Urinary bladder (tissue), 4 donors: ENCODE measurements at places on chromosomes 11 and 22.

- no peak for DNase-seq
Measured at GRCh38 chr11:35620795-35621194, 2.5 kb downstream of the FJX1 start.

DNA sequence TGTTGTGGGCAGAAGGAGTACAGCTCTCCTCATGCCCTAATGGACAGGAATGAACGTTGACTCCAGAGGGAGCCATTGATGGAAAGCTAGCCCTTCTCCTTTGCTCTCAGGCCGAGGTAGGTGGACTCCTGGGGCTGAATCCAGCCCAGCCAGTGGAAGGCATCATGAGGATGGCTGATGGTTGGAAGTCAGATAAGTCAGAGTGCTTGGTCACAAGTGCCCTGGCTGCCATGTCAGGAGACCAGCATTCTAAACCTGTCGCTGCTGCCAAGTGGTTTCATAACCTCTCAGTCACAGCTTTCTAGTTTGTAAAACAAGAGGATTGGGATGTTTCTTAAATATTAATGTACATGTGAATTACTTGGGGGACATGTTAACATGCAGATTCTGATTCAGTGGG, 32.3 kb downstream of the PIWIL4 start:
- no peak for DNase-seq

- no peak for DNase-seq
Measured at GRCh38 chr22:26325641-26326040, 103.4 kb upstream of the ASPHD2 start.

DNA sequence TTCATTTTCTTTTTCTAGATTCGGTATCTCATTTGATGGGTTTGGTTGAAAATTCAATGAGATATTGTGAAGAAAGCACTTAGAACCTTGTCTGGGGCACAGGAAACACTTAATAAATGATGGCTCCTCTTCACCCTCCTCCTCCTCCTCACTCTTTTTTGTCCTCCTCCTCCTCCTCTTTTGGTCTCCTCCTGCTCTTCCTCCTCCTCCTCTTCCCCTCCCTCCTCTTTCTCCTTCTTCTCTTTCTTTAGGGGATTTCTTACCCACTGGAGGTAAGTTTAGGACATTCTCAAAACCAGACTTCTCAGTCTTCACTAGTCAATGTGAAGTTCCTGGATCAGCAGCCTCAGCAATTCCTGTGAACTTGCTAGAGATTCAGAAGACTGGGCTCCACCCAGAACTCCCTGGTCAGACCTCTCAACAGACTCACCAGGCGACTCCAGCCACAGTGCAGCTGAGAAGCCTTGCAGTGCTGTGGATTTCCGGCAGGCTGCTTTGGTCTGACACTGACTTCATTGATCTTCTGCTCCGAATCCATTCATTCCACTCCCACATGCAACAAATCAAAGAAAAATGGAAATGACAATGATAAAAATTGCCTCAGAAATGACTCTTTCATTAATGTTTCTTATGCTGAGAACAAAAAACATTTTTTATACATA, 368.6 kb upstream of the B3GAT1 start:
- DNase-seq: no peak

GRCh38 chr11:704228-704674, 1.8 kb upstream of the EPS8L2 start:
- DNase-seq: no peak

DNA sequence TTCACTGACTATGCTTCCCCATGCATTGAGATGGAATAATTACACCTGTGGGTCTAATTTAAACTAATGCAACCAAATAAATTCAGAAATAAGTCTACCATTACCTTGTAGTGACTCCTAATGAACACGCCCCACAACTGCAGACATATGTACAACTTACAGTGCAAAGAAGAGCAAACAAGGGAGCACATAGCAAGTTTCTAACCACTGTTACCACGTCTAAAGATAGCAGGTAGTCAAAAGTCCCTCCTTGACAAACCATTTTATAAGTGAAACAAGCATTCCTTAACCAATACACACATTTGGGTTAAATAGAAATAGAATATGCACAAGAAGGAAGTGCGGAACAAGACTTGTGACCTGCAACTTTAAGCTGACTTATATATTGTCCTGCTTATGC, 20.6 kb downstream of the PHF21A start:
- DNase-seq: no peak

GRCh38 chr11:1442163-1442562, 44.4 kb downstream of the MOB2 start:
- peak; percentile 14 for DNase-seq

GRCh38 chr11:9656864-9657263, 7.0 kb upstream of the SWAP70 start:
- DNase-seq: no peak

GRCh38 chr11:105821781-105822180, 200.3 kb downstream of the MSANTD4 start:
- no peak for DNase-seq

DNA sequence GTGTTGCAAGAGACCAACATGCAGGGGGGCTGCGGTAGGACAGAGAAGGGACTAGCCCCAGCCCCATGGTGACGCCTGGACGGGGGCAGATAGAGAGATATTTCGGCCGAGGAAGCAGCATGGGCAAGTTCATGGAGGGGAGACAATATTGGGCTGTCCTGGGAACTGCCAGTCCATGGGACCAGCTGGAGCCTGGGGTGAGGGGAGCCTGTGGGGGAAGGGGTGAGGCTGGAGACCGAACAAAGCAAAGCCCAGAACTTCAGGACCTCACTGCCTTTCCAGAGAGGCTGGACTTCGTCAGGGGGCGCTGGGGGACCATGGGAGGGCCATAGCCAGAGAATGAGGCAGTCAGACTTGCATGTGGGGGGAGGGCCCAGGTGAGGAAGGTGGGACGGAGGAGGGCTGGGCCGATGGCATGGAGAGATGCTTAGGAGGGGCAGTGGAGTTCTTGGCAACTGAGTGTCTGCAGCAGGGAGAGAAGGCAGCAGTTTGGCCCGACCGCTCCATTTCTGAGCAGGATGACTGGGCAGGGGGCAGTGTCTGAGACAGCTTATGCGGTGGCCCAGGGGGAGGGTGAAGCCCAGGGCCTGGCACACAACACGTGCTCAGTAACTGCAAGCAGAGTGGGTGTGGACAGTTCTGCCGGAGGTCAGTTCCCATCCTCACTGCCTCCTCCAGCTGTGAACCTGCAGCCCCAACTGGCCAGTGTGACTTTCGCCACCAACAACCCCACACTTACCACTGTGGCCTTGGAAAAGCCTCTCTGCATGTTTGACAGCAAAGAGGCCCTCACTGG, 712 bp downstream of the UPK3A start:
- DNase-seq: no peak

GRCh38 chr11:96050435-96051182, 126.7 kb upstream of the MTMR2 start:
- DNase-seq: no peak

DNA sequence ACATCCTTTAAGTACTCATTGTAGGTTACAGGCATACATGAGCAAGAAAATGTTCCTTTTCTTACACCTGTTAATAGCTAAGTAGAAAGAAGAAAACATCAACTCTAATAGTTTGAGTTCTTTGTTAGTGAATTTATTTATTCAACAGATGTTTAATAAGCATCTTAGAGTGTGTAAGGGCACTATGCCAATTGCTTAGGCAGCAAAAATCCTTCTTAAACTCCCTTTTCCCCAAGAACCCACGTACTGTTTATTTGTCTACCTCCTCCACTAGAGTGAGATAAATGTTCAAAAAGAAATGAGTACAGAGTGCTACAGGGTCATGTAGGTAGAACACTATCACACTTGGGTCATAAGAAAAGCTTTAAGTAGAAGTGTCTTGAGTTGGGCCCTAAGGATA, 131.4 kb downstream of the CD44 start:
- no peak for DNase-seq

DNA sequence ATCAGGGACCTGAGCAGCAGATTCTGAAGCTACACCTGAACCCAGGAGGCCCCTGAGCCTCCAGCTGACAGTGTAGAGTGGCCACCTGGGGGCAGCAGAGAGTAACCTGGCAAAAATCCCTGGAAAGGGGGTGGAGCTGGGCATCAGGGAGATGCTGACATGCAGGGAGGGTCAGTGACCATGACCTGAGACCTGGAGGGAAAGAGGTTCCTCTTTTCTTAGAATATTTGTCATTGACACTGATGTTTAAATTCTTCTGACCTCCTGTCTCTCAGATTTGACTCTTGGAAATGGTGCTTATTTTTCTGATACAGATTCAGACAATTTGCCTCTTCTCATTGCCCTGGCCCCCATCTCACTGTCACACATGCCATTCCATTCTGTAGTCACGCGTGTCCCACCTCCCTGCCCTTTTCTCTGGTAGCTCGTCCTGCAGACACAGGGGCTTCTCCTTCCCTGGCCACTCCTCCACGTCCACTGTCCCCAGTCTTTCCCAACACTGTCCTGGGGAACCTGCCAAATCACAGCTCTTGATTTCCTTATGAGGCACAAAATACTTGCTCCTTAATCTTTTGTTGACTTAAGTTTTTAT, 117.2 kb upstream of the IGLL5 start:
- DNase-seq: no peak

GRCh38 chr11:96254087-96254486, 88.9 kb downstream of the MAML2 start:
- no peak for DNase-seq

- DNase-seq: no peak
Measured at GRCh38 chr11:16133867-16134266, 222.5 kb downstream of the SOX6 start.

DNA sequence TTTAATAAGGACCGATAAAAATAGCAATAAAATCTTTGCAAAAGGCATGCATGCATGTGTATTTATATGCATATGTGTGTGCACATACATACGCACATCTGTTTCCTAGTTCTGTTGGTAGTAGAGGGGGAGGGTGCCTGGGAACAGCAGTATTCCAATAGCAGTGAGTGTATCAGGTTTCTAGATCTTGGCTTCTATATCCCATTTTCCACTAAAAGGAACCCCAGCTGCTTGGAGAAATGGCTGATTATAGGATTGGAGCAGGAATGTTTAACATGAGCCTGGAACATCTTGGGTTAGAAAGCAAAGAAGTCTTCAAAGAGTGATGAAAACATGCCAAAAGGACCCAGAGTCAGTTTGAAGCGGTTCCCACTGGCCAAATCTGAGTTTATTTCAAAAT, 21.0 kb downstream of the TNRC6B start:
- DNase-seq: no peak

- no peak for DNase-seq
Measured at GRCh38 chr11:116255321-116255953, 517.4 kb downstream of the BUD13 start.

- DNase-seq: no peak
Measured at GRCh38 chr11:73383249-73384124, 7.3 kb downstream of the RELT start.

DNA sequence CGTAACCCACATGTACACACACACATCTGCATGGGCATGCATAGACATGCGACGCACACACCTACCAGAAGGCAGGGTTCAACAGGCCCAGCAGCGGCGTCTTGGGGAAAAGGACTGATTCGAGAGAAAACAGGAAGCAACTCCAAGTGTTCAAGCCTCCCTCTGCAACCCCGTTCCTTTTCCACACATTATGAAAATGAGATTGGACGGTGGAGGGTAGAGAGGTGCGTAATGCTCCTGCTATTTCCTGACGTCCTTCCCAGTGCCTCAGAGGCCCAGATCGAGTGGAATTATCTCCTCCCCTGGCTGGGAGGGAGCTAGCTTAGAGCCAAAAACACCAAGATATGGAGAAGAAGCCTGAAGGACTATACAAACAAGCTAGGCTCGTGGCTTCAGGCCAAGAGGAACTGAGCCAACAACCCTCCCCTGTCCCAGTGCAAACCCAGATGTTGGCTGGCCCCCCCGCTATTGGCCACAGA, 289.2 kb downstream of the MN1 start:
- DNase-seq: peak; percentile 87

GRCh38 chr11:32109138-32109537, 18.3 kb downstream of the RCN1 start:
- no peak for DNase-seq

- no peak for DNase-seq
Measured at GRCh38 chr11:2517386-2518064, 72.7 kb downstream of the KCNQ1 start.

DNA sequence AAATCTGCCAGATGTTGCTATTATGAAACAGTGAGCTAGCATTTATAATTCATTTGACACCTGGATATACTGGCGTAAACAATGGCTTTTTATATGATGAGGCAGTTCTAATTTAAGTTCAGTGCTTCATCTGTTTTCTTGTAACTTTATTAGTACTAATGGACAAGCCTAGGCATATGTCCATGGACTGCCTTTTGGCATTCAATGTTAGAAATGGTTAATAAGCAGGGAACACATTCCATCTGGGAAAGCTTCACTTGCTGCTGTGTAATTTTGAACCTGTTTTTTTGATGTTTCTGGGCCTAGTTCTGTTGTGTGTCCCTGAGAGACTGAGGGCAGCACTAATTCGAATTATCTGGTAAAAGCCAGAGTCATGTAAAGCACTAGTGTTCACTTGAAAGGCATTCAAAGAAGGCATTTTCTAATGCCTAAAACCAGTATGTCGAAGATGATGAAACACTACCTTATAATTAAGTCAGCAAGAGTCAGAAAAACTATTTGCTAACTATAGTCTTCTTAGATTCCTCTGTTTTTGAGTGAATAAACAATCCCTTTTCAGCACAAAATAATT, 138.5 kb downstream of the SWAP70 start:
- DNase-seq: peak; percentile 32

DNA sequence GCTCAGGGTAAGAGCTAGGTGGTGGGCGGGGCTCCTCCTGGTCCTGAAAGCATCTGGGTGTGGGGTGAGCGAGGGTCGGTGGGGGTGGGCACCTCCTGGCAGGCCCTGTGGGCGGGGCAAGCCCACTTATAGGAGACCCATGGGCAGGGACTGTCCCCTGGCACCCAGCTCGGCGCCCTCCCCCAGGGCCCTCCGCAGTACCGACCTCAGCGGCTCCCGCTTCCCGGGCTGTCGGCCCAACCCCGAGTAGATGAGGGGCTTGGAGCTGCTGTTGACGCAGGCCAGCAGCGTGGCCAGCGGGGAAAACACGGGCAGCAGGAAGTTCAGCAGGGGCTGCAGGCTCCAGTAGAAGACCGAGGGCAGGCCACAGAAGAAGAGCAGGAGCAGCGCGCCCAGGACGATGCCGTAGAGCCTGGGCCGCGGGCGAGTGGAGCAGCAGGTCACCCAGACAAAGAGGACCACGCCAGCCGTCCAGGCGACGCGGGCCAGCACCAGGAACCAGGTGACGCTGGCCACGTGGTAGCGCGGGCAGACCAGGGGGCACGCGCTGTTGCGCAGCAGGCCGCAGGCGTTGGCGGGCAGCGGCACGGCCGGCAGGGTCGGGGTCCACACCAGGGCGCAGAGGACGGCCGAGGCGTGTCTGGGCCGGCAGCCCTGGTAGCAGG, 663 bp downstream of the MRGPRG start:
- DNase-seq: no peak

DNA sequence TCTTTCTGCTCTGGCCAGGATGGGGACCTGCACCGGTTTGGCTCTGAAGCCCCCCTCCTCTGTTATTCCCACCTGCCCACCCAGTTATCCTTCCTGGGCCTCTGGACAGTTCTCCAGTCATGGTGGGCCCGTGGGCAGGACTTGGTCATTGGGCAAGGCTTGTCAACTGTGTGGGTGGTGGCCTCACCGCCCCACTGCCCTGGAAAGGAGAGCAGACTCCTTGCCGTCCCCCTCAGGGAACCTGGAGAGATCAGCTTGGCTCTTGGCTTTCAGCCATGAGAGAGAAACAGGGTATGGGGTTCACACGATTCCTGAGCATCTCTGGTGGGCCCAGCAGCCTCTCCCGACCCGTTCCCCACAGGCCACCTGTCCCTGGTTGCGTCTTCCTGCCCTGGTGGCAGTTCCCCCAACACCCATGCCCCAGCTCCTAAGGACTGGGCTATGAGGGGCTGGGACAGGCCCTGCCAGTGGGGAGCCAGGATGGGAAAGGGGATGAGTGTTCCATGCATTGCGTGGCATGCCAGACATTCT, 92.3 kb downstream of the MORC2 start:
- DNase-seq: no peak

GRCh38 chr22:36991206-36991605, 28.0 kb downstream of the TST start:
- DNase-seq: no peak
